ENCODE measurements at places on chromosomes 2 and 18.

DNA sequence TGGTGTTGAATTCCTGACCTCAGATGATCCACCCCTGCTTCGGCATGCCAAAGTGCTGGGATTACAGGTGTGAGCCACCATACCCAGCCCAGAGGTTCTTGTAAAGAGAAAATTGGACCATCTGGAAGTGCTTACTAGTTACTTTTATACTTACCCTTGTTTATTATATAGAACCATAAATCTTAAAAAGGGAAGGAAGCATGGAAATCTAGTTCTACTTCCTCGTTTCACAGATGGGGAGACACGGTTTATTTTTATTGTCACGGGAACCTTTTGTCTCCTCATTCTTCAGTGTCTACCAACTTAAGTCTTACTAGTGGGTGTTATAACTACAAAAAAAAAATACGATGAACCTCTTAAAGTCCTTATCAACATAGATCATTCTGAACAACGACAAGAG is 45.8 kb upstream of the PDK1 start:
- DNase-seq: peak; percentile 3

- no peak for DNase-seq
Observed at GRCh38 chr2:217204358-217204757, 344.5 kb upstream of the TNP1 start.

DNA sequence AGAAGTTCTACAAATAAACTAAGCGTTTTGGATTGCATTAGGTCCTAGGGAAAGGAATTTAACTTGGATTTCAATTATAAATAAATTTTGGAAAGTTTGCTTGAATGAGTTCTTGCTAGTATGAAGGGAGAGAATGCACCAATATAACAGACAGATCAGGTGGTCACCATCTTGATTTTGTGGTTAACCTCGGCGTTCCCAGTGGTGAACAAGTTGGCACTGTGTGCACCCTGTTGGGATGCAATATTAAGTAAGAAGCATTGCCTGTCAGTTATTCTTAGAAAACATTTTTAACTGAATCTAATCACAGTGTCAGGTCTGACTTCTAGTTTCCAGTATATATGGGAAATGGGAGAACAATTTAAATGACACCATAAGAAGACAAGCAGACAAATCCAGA is 673.4 kb downstream of the SLC4A3 start:
- DNase-seq: no peak

DNA sequence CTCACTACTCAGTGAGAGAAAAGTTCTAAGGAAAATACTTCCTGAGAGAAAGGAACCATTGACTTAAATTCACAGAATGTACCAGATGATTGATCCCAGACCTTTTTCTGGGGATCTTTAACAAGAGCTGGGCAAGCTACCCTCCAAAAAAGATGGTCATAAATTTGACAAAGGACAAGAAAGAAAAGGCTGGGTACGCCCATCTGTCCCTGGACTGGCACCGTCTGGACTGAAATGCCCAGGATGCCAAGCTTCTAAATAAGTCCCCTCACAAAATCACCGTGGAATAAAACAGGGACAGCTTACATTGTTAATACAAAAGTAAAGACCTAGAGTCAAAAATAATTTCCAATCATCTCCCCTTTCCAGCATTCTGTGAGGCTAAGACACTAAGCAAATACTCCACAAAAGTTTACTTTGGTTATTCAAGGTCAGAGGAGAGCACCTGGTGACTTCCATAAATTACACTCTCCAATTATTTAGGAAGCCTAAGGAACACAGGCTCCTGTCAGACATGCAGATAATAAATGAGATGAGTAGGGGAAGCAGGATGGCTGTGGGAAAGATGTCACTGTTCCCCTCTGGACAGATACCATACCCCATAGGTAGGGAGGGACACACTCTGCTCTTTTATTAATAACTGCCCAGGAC is 69.9 kb downstream of the UXS1 start:
- no peak for DNase-seq

DNA sequence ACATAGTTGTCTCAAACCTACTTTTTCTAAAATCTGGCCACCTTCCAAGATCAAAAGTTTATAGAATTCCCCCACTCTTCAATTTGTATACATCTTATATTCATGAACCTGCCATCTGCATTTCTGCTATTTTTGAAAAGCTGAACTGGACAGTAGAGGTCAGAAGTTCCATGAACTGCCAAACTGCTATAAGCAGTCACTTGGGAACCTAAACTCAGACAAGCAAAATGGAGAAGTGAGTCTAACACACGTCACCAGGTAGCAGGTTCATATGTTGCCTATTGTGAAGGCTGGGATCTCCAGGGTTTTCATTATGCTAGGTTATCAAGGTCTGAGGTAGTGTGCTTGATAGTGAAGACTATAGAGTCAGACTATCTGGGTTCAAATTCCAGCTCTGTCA is 2.0 kb upstream of the MYO1B start:
- DNase-seq: no peak

GRCh38 chr18:66641056-66641455 is 37.2 kb upstream of the CDH19 start:
- peak; percentile 47 for DNase-seq

- no peak for DNase-seq
Observed at GRCh38 chr2:54797307-54797706, 73.8 kb downstream of the EML6 start.

DNA sequence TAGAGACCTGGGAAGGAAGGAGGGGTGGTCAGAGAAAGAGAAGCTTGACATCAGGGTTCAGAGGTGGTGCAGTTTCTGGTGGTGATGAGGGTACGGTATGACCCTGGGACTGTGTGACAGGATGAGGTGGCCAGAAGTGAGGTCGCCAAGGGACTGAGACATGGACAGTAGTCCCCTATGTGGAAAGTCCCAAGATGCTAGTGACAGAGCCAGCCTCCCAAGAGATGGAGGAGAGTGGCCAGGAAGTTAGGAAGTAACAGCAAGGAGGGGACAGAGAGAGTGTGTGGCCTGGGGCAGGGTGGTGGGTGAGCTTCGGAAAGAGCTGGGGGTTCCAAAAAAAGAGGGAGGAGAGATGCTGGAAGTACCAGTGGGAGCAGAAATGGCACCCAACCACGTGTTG is 66.0 kb downstream of the SMAD7 start:
- DNase-seq: peak; percentile 47

DNA sequence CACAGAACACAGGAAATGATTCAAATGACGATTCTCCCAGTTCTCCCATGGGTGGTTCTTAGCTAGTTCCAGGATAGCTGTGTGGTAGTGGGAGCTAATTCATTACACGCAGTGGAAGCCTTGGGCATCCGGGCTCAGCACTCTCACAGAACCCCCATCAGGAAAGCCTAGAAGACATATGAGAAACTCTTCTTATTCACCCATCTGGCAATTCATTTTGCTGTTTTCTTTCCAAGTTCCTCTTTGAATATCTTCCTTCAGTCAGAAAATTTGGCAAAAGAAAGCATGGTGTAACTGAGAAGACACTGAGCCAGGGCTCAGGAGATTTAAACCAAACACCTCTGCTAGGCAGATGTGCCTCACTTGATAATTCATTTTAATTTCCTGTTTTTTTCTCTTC is 85.2 kb upstream of the FN1 start:
- DNase-seq: no peak

DNA sequence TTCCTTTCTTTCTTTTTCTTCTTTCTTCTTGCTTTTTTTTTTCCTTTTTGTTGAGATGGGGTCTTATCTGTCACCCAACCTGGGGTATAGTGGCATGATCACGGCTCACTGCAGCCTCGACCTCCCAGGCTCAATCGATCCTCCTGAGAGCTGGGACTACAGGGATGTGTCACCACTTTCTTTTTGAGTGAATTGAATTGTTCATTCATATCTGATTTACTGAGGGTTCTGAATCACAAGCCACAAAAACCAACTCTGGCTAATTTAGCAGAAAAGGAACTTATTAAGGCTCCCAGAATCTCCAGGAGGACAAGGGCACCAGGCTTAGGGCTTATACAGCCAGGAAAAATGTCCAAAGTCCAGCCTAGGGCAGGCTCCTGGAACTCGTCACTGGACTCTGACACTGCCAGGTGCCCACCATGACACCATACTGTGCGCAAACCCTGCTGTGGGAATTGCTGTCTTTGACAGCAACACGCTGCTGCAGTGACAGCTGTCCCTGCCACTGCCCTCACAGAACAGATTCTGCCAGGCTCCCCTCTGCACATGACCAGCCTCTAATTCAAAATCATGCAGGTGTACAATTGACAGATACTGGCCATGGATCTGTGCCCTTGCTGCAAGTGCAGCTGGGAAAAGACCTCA is 42.9 kb upstream of the EML6 start:
- peak; percentile 37 for DNase-seq

DNA sequence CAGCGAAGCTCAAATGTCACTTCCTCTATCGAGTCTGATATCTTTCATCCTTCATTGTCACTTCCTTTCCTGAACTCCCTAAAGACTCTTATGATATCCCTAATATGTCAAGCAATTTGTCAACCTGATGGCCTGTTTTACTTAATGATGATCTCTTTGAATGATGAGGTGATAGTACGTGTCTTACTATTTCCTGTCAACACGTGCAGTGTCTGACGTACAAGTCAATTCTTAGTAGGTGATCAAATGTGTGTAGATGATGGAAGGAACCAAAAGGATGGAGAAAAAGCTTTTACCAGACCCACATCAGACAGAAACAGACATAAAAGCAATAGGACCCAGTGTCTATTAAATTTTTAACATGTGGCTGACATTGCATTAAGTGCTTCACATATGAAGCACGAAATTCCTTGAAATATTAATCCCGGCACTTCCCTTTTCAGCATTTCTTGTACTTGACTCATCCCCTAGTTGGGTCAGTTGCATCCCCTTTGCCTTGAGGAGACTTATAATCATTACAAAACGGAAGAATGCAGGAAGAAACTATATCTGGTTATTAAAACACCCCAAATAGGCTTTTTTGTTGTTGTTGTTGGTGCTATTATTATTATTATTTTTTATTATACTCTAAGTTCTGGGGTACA is 108.6 kb upstream of the NYAP2 start:
- no peak for DNase-seq

GRCh38 chr2:35463805-35464596 is 891.6 kb upstream of the CRIM1 start:
- no peak for DNase-seq

GRCh38 chr2:191691016-191691735 is 13.2 kb downstream of the NABP1 start:
- peak; percentile 71 for DNase-seq

DNA sequence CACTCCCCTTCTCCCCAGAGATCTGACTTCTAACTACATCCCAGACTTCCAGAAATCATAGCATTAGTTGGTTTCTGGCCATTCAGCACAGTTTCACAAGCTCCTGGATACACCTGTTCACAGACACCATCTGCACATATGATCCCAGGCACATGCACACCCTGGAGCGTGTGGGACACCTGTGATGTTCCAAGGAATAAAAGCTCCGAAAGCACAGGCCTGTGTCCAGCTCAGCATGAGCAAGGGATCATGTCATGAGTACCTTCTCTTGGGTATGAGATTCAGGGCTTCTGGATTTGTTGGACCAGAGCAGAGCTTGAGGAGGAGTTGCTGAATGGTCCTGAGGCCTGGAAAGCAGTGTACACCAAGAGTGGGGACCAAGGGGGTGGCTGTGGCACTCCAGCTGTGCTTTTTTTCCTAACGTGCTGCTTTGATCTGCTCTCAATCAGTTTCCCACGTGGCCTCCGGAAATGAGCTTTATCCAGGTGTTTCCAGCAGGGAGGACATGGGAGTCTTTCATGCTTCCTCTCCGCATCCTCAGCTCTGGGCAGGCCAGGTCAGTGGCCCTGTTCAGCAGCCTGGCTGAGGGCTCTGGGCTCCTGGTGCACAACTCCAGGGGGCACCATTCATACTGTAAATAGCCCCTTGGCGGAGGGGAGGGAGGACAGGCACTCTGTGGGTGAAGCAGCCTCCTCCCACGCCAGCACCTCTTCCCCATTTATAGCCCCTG is 1.8 kb downstream of the DYSF start:
- DNase-seq: no peak

- DNase-seq: no peak
Observed at GRCh38 chr2:128450211-128451024, 131.8 kb upstream of the HS6ST1 start.

- no peak for DNase-seq
Observed at GRCh38 chr2:236341721-236342120, 77.5 kb upstream of the ASB18 start.

DNA sequence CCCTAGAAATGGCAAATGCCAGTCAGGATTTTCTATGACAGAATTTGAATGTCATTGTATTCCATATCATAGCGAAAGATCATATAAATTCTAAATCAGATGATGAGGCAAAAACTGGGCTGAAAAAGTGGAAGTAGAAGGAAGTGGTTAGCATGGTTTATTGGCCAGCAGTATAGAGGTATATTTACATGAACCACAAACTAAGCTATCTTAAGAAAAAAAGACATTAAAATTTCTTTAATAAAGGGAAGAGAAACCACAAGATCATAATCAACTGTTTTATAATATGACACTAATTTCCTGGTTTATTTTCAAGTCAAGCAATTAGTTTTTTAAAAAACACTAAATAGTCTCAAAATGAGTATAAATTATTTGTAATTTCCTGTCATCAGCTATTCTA is 123.2 kb upstream of the LRP1B start:
- no peak for DNase-seq

DNA sequence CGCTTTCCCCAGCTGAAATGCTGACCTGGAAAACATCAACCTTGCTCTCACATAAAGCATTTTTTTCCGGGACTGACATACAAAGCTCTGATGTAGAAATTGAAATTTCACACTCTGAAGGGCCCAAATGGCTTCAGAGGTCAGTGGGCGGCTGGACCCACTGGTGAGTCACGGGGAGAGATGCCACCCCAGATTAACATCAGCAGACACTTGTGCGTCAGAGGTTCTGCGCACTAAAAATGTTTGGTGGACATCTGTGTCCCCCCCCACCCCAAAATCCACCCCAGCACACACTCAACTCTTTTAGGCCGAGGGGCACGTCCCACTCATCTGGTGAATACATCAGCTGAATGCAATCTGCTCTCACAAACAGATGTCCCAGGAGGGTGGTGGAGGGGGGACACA is 208.9 kb downstream of the ASB1 start:
- no peak for DNase-seq

DNA sequence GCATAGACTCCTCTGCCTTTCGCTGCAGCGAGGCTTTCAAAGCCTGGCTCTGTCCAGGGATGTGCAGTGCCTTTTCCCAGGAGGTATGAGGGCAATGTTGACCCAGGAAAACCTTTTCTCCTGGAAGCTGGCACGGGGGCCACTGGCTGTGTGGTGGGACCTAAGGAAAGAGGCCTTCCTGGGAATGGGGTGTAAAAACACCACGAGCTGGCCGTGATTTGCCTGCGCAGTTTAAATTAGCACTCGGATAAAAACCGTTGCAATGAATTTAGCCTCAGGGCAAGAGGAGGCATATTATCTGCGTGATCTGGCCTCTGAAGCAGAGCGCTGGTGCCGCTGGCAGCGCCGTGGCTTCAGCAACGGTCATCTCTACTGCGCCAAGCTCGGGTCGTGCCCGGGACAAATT is 3.0 kb downstream of the OSR1 start:
- DNase-seq: no peak

- DNase-seq: no peak
Observed at GRCh38 chr2:3636586-3637310, 21.3 kb upstream of the ALLC start.

DNA sequence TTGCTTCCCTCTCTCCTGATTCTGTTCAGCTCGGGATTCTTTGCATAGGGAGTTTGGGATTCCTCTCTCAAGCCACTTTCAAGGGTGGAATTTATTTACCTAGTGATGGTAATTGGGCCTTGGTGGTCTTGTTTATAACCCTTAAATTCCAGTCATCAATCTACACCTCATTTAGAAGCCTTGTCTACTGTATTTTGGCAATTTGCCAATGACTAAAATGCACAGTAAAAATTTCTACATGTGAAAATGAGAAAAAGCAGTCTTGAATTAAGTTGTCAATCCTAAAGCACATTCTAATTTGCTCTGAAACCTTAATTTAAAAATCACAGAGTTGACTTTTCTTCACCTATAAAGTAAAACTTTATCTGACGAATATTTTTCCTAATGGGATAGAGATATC is 749.2 kb upstream of the CRIM1 start:
- DNase-seq: no peak
